ENCODE measurements at places on chromosomes 2 and 18.

- DNase-seq = no peak
Measured at GRCh38 chr2:54603357-54603756, 120.1 kb upstream of the EML6 start.

GRCh38 chr2:30445266-30445821, 1.7 kb upstream of the LCLAT1 start:
- no peak for DNase-seq

GRCh38 chr2:172039011-172039704, 39.4 kb downstream of the METAP1D start:
- no peak for DNase-seq

GRCh38 chr2:81395746-81396145, 1091.2 kb upstream of the LRRTM1 start:
- no peak for DNase-seq

DNA sequence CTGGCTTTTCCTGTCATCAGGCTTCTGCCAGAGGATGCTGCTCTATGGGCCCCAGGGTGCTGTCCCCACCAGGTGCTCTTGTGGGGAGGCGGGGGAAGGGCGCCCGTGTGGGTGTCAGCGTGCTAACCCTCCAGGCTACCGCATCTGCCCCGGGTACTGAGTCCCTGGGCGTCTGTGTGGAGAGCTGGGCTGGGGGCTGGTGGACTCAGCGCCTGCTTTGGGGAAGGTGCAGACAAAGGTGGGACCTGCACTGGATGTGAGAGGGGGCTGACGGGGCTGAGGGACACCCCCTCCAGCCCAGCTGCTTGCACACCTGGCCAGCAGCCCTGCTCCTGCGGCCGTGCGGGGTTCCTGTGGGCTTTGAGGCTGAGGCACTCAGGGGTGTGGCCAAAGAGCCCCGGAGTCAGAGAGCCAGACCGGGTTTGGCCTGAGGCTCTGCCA, 120.7 kb upstream of the PXDN start:
- no peak for DNase-seq

GRCh38 chr2:215161301-215161829, 22.9 kb upstream of the ABCA12 start:
- no peak for DNase-seq

- DNase-seq = no peak
Measured at GRCh38 chr2:224221455-224221913, 180.4 kb downstream of the FAM124B start.

- no peak for DNase-seq
Measured at GRCh38 chr2:159362816-159363251, 76.3 kb upstream of the WDSUB1 start.

DNA sequence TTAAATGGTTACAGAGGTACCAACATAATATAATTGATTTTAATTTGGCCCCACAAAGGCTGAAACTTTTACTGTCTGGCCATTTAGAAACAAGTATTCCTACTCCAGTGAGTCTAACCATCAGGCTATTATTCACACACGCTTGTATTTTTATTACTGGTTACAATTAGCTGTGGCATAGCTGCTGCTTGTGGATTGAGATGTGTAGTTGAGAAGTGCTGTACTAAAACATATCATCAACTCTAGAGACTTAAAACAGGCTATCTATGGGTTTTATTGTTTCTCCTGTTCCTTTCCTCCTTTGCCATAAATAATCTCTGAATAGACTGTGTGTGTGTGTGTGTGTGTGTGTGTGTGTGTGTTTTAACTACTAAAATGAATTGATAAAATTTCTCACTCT, 530.2 kb downstream of the CCDC85A start:
- DNase-seq = no peak

GRCh38 chr2:113093613-113093977, 25.8 kb downstream of the IL1F10 start:
- DNase-seq = no peak

DNA sequence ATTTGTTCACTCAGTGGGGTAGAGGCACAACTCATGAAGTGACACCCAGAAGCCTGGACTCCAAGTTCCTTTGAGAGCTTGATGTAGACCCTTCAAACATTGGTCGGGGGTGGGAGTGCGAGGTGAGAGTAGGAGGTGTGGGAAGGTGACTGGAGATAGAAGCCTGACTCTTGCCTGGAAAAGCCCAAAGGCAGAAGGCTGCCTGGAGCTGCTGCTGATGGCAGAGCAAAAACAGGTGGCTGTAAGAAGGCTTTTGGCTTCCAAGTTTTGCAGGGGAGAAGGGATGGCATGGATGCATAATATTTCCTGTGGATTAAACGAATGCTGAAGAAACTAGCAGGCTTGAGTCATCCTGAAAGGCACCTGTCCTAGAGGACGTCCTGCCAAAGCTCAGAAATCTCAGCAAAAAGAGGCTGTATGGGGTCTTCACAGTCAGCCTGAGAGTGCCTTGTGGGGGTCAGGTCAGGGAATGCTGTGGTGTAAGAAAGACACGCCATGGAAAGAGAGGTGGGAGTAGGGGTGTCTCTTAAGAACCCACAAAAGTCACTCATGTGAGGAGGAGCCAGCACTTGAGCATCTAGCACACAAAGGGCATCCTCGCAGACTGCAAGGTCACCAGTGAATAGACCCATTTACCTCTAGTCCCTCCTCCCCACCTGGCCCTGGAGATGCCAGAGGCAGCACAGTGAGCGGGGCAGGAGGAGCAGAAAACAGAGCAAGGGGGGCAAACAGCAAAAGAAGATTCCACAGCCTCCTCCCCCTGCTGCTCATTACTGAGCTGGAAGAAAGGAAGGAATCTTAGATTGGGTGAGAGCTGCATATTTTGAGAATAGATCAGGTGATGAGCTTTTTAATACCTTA, 37.5 kb downstream of the FASTKD2 start:
- DNase-seq = no peak

DNA sequence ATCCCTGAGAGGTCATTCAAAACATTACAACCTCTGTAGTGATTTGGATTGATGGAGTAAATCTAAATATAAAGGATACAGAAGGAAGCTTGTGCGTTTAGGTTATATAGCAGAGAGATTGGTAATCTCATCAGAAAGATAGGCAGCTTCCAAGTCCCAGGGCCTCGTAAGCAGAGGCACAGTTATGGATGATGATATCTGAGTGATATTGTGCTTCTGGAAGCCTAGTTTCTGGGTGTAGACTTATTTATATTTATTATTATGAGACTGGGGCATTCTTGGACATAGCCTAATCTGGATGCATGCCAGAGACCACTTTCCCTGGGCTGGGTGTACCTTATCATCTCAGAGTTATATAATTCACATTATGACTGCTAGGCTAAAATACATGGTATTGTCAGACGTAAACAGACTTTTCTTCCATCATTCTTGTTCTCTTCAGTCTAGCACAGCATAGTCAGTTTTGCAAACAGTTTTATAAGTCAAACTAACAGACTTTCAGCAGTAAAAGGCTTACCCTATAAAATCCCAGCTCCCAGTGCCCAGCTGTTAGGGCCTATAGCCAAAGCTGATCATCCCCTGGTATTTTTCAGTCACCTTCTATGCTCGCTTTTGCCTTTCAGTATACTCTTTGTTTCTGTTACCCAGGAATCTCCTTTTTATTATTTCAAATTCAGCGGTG, 47.9 kb downstream of the RAB3GAP1 start:
- no peak for DNase-seq

GRCh38 chr18:50720325-50720674, 99.5 kb downstream of the MRO start:
- DNase-seq = no peak

GRCh38 chr18:22983175-22983574, 50.0 kb downstream of the RBBP8 start:
- no peak for DNase-seq

DNA sequence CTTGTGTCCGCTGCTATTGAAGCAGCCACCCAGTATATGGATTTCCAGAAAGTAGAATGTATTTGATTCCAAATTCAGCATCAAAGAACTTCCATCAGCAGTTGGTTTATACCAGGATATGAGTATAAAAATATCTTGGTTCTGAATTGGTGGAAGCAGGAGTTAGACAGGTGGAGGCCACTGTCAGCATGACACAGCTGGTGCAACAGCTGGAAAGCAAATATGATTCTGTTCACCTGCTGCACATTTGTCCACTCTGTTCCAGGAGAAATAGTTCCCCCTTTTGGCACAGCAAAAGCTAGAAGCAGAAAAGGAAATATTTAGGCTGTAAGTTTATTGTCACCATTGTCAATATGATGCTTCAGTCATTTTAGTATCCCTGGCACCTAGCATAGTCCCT, 41.2 kb downstream of the KIAA2012 start:
- no peak for DNase-seq

DNA sequence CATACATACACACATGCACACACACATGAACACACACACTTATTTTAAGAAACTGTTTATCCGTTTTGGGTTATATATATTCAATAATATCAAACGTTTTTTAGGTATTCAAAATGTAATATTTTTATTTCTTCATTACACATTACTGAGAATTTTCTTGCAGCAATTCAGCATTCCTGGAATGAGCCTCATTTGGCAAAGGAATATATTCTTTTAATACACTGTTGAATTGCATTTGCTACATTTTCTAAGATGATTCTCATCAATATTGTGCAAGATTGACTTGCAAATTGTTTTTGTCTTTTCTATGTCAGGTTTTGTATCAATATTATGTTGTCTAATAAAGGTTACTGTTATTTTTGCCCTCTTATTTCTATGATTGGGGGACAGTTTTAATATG, 276.1 kb upstream of the CYP26B1 start:
- no peak for DNase-seq

- no peak for DNase-seq
Measured at GRCh38 chr2:32632089-32632488, 4.2 kb downstream of the TTC27 start.

DNA sequence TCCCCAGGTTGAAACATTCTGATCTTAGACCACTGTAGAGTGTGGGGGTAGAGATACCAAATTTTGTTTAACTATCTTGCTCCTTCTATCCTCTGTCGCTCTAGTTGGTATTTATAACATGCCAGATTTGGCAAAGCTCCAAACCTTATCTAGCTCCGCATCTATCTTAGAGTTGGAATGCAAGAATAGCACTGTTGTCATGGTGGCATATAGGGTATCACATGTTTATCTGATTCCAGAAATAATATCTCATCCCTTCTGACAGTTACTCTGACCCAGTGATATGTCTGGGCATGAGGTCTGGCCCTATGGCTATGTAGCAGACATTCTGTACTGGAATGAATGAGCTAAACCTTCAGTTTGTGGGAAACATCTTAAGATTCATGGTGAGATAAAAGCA, 51.7 kb downstream of the CABYR start:
- DNase-seq = no peak

GRCh38 chr2:49175831-49176230, 21.5 kb upstream of the FSHR start:
- DNase-seq = no peak

GRCh38 chr2:232951891-232952290, 61.2 kb downstream of the NGEF start:
- no peak for DNase-seq

- DNase-seq = no peak
Measured at GRCh38 chr2:158497486-158497885, 40.7 kb downstream of the PKP4 start.

- no peak for DNase-seq
Measured at GRCh38 chr2:127225186-127225960, 5.3 kb upstream of the CYP27C1 start.

DNA sequence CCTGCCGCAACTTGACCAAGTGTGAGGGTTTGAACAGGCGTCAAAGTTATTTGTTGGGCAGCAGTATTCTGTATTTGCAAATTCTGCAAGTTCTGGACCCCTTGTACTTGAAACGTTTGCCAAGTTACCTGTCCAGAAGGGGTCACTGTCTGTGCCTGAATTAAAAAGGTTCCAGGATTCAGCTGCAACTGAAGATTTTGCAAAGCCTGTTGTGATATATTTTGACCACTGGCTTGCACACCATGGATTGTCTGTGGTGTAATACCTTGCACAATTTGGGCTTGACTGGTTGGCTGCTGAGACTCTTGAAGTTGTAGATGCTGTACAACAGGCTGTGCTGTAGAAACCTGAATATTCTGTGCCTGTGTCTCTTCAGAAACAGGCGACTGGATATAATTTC, 10.2 kb downstream of the SP3 start:
- DNase-seq = no peak

DNA sequence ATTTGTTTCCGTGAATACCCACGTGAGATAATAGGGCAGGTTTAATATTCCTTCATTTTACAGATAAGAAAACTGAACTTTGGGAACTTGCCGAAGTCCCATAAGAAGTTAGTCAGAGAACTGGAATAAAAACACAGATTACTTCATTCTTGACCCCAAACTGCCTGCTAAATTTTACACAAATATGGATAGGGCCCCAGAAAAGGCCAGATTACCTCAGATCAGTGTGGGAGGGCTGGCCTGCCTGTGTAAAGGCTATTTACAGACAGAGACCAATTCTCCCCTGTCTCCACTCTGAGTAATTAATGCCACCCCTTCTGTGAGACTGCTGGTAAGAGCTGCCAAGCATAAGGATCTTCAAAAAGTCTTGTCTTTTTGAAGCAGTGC, 139.2 kb downstream of the MGAT5 start:
- no peak for DNase-seq

GRCh38 chr2:99374747-99375146, 37.6 kb downstream of the EIF5B start:
- no peak for DNase-seq

DNA sequence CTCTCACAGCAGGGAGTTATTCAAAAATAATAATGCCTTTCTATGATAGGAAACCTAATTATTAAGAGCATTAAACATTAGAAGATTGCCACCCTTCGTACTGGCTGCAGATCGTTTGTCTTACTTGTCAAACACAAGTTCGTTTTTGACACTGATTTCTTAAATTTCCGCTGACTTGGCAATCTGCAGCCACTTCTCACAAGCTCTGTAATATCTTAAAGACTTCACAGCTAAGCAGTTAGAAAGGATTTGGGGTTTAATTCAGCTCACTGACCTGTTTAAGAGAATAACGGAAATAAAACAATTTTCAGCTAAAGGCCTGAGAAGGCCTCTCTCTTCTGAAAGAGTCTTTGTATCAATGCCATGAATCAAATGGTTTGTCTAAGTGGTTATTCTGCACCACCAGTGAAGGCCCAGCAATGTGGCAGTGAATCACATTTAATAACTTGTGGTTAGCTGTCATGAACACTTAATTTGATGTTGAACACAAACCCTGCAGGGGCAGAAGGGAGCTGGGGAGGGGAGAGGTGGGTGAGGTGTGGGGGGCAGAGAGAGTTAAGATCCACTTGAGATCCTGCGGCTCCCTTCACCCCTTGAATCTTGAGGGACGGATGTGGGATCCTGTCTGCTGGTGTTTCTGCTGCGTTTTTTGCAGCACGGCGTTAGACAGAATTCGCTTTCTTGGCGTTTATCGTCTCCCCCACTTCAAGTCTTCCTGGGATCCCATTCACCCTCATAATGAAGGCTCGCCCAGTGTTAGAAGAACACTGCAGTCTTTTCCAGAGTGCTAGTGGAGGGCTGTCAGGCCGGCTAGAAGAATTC, 145.4 kb upstream of the SATB2 start:
- DNase-seq = no peak

DNA sequence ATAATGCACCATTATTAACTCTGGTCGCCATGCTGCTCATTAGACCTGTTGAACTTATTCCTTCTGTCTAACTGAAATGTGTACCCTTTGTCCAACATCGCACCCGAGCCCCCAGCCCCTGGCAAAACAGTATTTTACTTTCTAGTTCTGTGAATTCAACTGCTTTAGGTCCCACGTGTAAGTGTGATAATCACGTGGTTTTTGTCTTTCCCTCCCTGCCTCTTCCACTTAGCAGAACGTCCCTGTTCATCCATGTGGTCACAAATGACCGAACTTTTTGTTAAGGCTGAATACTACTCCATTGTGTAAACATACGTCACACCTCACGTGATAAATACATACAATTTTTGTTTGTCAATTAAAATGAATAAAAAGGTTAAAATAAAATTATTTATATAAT, 826.9 kb downstream of the DCDC2C start:
- no peak for DNase-seq

Data from T-helper 17 cell (primary cell).